ENCODE measurements at places on chromosomes 7 and 10.

GRCh38 chr7:6375348-6376101 is 72.2 kb downstream of the DAGLB start:
- DNase-seq: no peak

DNA sequence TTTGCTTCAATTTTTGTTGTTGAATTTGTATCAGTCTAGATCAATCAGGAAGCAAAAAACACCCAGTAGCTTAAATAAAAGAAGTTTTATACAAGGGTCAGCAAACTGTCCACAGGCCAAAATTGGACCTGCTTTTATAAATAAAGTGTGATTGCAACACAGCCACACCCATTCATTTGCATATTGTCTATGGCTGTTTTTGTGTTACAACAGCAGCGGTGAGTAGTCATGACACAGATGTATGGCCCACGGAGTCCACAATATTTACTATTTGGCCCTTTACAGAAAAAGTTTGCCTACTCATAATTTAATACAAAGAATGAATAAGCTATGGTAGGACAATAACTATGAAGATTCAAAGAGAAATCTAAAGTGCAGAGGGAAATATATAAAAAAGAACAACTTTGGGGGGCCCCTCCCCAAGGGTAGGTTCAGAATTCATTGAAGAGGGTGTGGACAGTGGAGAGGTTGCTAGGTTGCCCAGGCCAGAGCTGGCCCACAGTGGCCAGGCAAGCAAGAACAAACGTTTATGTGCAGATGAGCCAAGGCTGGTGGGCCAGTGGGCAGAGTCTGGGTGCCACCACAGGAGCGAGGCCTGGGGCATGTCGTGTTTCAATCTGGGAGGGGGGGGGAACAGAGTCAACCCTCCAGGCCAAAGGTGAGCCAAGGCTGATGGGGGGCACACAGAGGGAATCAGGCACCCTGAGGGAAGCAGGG is 47.0 kb upstream of the AMPH start:
- no peak for DNase-seq

- DNase-seq: no peak
These were observed 1466.9 kb upstream of the CELF2 start for GRCh38 chr10:9550810-9551209.

DNA sequence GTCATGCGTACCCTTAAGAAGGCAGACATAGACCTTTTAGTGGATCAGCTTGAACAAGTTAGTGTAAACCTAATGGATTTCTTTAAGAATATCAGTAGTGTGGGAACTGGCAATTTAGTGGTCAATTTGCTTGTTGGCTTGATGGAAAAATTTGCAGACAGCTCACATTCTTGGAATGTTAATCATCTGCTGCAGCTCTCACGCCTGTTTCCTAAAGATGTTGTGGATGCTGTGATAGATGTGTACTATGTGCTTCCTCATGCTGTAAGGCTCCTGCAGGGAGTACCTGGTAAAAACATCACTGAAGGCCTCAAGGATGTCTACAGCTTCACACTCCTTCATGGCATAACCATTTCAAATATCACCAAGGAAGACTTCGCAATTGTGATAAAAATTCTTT is 103.4 kb downstream of the ABCA13 start:
- DNase-seq: no peak

DNA sequence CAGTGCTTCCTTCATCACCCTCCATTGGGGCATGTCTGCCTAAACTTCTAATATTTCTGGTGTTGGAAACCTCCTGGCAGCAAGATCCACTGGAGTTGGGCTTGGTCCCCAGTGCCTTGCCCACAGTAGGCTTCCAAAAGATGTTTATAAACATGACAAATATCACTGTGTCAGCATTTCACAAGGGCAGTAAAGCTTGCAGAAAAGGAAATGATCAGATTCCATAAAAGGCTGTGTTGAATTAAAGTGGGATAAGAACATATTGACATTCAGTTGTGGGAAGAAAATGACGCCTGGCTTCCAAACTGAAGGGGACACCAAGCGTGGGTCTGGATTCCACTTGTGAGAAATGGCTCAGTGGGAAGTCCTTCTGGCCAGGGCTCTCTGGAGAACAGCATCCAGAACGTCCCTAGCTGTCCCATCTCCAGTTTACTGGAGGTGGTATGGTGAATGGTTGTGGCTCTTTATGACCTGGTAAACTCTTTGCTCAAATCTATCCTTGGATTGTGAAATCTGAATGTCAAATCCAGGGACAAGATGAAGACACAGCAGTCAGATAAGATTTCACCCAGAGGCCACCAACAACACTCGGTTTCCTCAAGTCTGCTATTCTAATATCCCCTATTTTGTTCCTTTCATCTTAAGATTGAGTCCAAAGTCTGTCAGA is 287.2 kb downstream of the TNS3 start:
- no peak for DNase-seq

DNA sequence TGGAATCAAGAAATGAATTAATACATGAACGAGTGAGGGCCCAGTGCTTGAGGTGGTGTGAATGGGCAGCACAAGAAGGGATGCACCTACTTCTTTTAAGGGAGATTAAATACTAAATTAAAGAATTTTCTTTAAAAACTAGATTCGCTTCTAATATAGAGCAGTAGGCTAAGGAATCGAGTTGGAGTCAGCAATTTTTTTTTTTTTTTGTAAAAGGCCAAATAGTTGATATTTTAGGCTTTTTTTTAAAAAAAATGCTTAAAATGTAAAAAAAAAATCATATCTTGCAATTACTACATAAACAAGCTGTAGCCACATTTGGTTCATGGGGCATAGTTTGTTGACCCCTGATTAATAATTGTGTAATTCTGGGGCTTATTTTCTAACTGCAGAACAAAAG is 31.9 kb downstream of the A1CF start:
- no peak for DNase-seq

DNA sequence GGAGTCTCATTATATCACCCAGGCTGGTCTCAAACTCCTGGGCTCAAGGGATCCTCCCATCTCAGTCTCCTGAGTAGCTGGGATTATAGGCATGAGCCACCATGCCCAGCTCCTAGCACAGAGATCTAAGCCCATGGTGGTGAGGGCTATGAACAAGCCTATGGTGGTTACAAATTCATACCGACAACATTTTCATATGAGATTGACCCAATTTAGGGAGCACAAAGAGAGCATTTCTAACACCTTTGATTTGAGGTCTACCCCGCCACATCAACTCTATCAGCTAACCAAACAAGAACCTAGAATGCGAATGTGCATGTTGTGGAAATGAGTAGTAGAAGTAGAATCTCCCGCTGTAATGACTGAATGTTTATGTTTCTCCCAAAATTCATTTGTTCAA is 14.2 kb upstream of the PRF1 start:
- no peak for DNase-seq

- no peak for DNase-seq
These were observed 15.8 kb downstream of the MINDY3 start for GRCh38 chr10:15844517-15844916.

DNA sequence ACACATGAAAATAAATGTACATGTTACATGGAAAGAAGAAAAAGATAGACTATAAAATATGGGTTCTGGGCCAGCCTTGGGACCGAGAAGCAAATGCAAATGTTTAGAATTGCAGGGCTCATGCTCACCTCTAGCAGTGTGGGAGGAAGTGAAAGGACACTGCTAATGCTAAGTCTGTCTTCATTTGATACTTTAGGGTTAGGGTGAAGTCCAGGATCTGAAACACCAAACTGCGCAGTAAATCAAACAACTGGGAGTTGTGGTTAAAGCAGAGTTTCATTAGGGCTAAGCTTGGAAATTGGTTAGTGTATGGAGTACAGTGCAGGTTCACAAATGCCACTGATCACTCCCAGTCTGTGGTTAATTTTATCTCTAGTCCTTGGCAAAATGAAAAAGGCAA is 73.2 kb upstream of the PDK4 start:
- DNase-seq: no peak

DNA sequence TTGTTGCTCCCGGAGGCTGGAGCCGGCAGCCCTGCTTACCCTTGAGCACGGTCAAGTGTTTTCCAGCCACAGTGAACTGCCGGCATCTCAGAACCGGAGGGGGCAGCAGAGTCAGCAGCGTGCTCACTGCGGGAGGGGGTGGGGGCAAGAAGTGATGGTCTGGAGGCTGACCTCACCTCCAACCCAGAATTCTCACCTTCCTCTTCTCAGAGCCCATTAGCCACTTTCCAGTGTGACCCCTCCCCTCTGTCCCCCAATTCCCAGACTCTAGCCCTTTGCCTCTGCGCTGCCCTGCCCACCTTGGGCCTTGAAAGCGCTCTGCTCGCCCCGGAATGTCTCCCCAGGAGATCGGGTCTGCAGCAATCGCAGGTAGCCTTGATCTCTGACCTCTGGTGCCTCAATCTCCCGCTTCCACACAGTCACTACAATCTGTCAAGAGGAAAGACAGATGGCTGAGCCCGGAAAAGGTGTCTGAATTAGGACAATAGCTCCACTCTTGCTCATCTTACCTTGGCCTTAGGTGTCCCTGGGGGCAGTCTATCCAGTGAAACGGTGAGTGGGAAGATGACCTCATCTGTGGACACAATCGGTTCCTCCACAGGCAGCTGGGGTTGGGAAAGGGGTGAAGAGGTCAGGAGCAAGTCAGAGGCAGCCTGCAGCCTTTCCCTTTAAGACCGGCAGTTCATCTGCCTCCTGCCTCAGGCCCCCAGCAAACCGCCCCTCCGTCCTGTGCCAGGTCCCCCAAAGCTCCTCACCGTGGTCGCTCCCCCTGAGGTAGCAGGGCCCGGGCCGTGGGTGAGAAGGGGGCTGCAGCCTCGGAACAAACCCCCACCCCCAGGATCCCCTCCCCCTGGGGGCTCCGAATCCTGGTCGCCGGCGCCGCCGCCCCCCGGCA is 942 bp downstream of the TRAPPC14 start:
- no peak for DNase-seq

DNA sequence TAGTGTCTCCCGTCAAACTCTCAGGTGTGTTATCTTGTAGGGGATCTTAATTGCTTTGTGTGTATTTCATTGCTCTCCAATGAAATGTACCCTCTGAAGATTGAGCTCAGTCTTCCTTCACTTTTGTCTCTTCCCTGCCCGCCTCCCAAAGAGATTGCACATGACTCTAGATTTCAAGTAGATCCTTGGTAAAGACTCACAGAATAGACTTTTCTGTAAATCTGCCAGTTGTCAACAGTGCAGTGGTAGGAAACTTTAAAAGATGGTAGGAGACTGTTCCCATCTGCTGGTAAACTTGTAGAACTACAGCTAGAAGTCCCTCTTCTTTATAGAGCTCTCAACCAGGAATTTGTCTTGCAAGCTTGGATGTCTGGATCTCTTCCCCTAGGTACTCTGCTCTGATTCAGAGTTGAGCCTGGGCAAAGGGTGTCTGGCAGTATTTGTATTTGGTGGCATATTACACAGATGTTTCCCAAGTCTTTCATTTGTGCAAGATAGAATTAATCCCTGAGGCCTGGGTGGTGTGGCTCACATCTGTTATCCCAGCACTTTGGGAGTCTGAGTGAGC is 9.6 kb downstream of the CCL26 start:
- no peak for DNase-seq
